ENCODE measurements at places on chromosomes 5 and 9.

- DNase-seq: peak; percentile 17
Observed at GRCh38 chr5:80399526-80400239, 8.2 kb upstream of the ZFYVE16 start.

GRCh38 chr5:54835647-54836046 lies 149.7 kb downstream of the ESM1 start:
- no peak for DNase-seq

- no peak for DNase-seq
Observed at GRCh38 chr9:28707616-28708015, 1134.3 kb upstream of the C9orf72 start.

- no peak for DNase-seq
Observed at GRCh38 chr9:114719290-114719689, 37.3 kb upstream of the TEX48 start.

- no peak for DNase-seq
Observed at GRCh38 chr5:166045961-166046360, 2245.5 kb upstream of the WWC1 start.

DNA sequence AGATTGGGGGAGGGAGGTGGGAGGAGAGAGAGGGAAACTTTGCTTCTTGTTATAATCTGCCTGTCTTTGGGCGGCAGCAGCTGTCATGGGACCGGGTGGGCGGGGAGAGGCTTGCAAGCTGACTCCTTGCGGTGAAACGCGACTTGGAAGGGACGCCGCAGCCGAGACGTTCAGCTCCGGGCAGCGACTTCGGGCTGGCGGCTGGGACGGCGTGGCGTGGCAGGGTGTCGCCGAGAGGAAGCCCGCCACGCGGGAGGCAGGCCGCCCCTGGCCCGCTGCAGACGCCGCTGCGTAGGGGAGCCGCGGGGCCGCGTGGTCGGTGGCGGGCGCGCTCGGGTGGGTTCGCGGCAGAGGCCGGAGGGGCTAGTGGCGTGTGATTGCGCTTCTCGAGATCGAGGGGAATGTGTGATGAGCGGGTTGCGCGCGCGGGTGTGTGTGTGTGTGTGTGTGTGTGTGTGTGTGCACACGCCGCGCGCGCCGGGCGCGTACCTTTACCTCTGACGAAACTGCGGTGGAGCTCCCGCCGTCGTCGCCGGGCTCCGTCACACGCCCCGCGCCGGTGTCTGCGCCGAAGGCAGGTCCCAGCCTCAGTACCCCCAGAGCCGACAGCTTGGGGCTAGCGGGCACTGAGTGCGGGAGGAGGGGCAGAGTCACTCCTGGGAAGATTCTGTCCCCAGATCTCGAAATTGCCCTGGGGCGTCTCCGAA lies 1.7 kb downstream of the PPARGC1B start:
- peak; percentile 73 for DNase-seq

- DNase-seq: no peak
Observed at GRCh38 chr5:174097486-174098185, 52.1 kb downstream of the NSG2 start.

GRCh38 chr9:34520096-34520495 lies 2.7 kb downstream of the ENHO start:
- DNase-seq: no peak

GRCh38 chr5:24819841-24820240 lies 175.1 kb upstream of the CDH10 start:
- DNase-seq: no peak

GRCh38 chr9:87445646-87446045 lies 52.0 kb upstream of the DAPK1 start:
- DNase-seq: peak; percentile 32

DNA sequence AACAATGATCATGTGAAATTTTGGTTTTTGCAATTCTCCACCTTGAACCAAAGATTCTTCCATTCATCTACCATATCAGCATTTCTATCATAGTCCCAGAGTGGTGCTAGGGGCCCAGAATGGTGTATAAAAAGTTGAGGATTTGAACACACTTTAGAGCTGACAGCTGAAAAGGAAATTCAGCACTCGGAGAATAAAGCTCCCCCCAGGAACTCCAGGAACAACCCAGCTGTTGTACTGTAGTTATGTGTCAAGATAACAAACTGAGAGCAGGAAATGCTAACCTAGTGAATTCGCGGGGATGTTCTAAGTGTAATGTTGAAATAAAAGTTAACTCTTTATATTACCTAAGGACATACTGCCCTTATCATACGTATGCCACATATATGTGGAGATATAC lies 216.7 kb downstream of the NFIB start:
- no peak for DNase-seq

DNA sequence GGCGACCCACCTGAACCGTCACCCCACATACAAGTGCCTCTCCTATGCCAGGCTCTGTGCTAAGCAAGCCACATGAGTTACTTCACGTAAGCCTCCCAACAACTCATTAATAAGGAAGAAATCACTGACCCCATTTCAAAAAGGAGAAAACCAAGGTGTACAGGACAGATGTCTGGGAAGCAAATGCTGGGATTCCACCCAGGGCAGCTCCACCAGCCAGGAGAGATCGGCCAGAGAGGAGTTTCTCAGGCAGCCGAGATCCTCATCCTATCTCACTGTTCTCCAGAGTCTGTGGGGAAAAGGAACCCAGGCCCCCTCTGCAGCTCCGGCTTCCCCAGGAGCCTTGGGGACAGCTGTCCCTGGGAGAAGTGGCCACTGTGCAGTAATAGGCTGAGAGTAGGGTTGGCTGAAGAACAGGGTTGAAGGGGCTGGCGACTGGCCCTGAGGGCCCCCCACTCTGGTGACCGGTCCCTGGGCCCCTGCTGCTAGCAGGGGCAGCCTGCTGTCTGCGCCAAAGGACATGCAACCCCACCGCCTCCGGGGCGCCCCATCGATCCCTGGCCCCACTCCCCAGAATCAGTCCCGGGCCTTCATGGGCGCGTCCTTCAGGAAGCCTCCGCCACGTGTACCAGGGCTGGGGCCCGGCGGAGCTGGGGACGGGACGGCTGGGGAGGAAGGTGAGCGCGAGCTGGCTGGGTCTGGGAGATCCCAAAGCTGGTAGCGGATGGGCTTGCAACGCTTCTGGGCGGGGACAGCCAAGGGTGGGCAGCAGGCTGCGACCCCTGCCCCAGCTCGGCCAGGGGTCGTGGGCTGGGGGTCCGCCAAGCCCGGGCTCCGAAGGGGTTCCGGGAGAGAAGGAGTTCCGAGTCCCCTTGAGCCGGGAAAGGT lies 44.1 kb upstream of the STXBP1 start:
- DNase-seq: no peak

DNA sequence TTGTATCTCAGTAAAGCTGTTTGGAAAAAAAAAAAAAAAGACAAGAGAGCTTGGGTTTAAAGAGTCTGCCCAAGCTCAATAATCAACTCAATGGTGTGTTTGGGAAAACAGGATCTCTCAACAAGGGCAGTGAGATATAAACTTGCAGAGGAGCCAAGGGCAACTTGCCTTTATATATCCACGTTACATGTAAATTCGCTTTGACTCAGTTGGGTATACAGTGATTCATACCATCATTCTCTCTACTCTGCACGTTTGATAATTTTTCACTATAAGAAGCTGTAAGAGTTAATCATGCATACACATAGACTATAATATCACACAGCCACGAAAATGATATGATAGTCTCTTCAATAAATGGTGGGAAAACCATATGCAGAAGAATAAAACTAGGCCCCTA lies 24.9 kb downstream of the ADAM19 start:
- no peak for DNase-seq

GRCh38 chr5:172860520-172861443 lies 26.7 kb downstream of the ERGIC1 start:
- DNase-seq: no peak

- no peak for DNase-seq
Observed at GRCh38 chr9:16715404-16715803, 155.1 kb downstream of the BNC2 start.

GRCh38 chr9:121597698-121598166 lies 53.7 kb upstream of the DAB2IP start:
- no peak for DNase-seq

DNA sequence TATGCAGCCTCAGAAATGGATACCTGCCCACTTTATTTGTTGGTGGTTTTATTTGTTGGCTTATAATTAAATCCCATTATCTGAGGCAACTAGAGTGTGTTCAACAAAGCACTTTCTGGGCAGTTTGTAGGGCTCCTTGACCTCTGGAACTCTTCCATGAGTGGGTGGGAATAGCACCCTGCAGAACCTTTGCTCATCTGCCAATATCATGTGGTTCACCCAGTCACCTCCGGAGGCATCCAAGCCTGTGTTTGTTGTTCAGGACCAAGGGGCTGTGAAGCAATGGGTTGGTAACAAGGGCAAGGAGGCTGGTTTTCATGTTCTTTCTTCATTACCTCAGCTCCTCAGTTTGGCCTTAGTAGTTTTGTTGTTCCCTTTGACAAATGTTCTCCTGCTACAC lies 314.0 kb downstream of the NDUFS4 start:
- no peak for DNase-seq

DNA sequence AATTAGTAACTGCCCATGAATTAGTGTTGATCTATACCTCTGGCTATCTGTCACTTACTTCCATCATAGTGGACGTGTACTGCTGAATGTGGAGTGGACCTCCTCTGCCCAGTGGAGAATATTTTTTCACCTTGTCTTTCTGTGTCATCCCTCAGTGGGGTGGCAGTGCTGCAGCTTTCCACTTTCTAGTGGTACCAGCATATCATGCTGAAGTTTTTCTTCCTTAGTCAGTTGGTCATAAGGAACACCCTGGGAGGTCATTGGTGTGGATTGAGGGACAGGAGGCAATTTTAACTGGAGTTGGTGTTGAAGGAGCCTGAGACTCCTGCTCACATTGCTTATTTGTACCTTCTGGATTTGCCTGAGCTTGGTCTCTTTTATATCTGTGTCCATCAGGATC lies 151.7 kb upstream of the ANKH start:
- no peak for DNase-seq

- no peak for DNase-seq
Observed at GRCh38 chr9:1619915-1620710, 395.0 kb upstream of the SMARCA2 start.

DNA sequence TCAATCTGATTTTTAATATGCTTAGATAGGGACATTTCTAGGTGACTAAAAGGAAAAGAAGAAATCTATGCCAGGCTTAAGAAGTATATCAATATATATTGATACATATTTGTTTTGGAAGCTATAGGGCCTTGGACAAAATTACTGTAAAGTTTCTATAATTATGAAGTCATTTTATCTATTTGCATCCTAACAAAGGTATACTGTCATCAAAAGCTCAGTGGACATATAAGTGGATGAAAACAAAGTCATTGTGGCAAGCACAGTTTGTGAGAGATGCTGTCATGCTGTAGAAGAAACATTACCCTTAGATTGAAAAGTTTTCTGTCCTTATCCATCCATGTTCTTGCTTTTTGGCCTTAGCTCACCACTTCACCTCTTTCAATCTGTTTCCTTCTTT lies 140.3 kb upstream of the SPEF2 start:
- DNase-seq: no peak

DNA sequence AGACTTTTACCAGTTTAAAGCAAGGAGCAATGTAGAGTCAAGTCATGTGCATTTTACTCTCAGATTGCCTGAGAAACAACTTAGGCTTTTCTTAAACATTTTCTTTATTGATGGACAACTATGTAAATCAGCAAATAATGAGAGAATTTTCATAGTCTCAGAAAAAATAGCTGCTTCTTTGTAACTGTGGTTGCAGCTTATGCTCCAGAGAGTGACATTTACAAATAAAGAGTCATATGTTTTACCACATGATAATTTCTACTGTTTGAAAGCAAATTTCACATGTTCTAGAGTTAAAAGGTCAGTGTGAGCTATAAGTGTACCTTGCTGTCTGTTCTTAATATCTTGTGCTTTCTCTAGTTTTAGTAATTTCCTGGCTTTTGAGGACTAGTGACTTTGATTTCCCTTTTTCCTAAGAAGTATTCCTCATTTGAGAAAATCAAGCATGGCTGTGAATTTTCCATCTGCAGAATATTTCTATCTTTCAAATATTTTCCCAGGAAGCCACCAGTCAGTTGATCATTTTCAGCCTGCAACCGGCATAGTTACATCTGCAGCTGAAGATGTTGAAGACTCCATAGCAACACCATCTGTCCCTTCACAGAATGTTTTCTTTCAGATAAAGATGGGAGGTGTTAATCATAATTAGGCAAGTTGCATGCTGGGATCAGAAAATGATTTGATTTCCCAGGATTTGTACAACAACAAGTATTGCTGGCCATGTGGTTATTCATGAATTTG lies 229.9 kb downstream of the SGCD start:
- no peak for DNase-seq

DNA sequence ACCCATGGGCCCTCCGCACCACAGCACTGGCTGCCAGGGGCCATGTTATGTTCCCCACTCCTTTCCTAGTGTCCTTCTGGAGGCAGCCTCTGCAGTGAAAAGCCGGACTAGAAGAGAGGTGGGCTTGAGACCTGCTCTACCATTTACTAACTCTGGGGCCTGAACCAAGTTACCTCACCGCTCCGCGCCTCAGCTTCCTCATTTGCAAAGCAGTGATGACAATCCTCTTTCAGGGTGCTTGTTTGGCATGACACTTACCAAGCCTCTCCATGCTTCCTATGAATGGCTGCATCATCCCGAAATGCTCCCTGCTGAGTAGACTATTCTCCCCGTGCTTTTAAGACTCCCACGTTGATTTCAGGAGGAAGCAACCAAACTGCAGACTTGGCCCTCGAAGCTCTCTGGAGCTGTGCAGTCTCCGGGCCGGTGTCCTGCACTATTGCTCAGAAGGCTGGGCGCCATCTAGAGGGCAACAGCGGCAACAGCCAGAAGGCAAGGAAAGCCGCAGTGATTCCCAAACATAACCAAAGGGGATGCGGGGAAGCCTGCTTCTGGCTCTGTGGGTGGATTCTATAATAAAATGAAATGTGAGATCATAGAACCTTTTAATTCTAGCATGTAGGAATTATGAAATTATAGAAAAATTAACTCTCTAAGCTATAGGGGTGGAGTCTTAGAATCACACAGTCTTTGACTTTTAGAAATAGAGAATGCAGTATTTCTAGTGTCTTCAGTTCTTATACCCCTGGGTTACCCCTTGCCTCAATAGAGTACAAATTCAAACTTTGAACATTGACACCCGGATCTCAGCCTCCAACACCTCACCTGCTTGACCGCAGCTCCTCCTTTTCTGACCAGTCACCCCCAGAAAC lies 599.8 kb upstream of the BRINP1 start:
- DNase-seq: peak; percentile 31

GRCh38 chr9:8088477-8088876 lies 288.9 kb upstream of the DMAC1 start:
- DNase-seq: no peak

GRCh38 chr9:95440447-95440846 lies 76.3 kb downstream of the PTCH1 start:
- DNase-seq: no peak

GRCh38 chr5:120779674-120780073 lies 315.6 kb downstream of the PRR16 start:
- DNase-seq: no peak
